ENCODE measurements at places on chromosomes 16 and 17. TPM values are rescaled to one million over a fixed set of nuclear protein-coding genes. Genes with fewer than 3 reads are reported as not detected.

The WNT3 gene
- 0.96 TPM for total RNA-seq

The KRT33B gene
- total RNA-seq = 0.24 TPM

DNA sequence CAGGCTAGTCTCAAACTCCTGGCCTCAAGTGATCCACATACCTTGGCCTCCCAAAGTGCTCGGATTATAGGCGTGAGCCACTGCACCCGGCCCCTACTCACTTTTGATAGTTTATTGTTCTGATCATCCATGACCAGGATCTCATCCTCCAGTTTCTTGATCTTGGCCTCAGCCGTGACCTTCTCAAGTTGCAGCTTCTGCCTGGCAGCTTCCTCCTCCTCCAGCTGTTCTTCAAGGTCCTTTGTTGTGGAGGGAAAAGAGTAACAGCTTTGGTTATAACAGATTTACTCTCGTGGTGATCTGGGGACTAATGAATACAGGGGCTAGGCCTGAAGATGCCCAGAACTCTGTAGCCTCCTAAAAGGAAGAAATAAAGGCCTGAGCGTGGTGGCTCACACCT lies 89.9 kb downstream of the NDE1 start:
- DNase-seq = no peak

GRCh38 chr17:69757688-69758430 lies 317.2 kb upstream of the KCNJ16 start:
- DNase-seq = peak; percentile 68

Data from RPMI7951 (cell line).